NCI-H524 treated with DMSO at 0.1 percent for 48 hours (cell line): ENCODE measurements at places on chromosomes 12 and 14.

DNA sequence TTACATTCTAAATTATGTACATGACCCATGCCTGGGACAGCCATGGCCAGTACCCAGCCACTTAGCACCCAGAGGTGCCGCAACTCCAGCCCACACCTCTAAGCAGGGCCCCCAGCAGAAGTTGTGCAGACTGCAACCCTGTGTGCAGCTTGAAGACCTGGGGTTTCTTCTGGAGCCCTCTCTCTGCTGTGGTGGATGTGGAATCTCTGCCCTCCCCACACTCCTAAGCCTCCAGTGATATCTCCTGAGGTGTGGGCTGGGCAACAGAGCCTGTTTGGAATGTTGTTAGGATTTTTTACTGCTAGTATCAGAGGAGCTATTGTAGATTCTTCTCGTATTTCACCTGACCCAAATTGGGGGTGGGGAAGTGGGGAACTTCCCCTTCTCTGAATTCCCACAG, 59.4 kb upstream of the TUNAR start:
- DNase-seq: no peak

DNA sequence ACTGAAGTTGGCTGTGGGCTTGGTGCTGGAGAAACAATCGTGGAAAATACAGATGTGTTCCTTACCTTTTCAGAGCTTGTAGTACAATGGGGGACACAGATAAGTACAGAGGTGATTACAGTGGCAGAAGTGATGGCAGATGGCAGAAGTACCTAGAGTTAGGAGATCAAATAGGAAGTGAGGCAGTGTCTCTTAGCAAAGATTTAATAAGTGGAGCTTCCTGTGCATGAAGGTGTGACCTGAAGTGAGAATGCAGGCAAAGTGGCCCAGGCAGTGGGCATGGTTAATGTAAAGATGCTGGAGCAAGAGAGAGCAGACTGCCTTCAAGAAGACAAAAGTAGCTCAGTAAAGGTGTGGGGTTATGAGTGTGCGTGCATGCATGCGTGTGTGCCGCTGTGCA, 16.0 kb downstream of the LRRK2 start:
- DNase-seq: no peak

DNA sequence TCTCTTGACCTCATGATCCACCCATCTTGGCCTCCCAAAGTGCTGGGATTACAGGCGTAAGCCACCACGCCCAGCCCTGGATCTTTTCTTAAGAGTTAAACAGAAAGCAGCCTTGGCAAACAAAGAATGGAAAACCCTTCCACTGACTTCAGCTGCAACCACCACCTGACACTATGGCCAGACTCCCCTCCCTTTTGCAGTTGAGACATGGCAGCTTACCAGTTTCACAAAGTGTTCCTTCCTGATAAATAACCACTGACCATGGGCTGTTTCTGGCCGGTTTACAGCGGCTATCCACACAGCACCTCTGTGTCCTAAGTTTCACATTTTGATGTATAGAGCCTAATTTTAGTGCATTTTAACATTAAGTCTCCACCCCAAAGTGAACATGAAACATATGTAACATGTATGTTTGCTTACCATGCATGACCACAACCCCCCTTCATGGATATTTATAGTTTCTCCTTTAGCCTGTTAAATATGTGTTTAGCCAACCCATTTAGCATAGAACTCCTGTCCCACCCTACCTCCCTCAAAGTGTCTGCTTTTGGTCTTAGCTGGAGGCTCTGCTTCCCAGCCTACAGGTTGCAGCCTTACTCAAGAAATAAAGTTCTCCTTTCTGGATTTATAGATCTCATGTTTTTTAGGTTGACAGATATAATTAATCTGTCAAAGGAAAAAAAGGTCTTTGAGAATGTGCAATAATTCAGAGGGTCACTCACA, 32.7 kb upstream of the RAB21 start:
- DNase-seq: no peak

DNA sequence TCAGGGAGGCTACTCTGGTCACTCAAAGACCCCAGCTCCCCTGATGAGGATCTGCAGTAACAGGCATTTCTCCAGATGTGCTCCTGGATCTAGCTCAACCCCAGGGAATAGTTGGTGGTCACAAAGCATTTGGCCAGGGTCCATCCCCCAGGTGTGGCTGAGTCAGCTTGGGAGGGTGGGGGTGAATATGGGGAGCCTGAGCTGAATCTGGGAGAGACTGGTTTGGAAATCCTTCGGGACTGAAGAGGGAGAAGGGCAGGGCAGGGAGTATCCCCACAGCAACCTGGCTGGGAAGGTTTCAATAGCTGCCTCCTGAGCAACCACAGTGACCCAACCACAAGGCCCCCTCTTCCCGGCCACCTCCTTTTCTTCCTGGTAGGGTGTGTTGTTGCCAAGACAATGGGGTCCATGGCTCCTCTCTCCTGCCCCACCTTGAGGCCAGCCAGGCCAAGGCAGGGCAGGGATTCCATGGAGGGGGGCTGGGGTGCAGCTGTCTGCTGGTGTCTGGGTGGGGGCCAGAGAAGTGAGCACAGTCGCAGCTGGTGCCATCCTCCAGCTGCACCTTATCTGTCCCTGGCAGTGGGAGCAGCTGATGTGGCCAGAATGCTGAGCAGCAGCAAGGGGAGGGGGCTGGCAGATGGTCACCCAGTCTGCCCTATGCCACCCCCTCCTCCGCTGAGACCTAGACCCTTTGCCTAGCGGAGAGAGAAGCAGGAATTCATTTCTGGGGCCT, 5.5 kb downstream of the ASIC1 start:
- peak; percentile 80 for DNase-seq

DNA sequence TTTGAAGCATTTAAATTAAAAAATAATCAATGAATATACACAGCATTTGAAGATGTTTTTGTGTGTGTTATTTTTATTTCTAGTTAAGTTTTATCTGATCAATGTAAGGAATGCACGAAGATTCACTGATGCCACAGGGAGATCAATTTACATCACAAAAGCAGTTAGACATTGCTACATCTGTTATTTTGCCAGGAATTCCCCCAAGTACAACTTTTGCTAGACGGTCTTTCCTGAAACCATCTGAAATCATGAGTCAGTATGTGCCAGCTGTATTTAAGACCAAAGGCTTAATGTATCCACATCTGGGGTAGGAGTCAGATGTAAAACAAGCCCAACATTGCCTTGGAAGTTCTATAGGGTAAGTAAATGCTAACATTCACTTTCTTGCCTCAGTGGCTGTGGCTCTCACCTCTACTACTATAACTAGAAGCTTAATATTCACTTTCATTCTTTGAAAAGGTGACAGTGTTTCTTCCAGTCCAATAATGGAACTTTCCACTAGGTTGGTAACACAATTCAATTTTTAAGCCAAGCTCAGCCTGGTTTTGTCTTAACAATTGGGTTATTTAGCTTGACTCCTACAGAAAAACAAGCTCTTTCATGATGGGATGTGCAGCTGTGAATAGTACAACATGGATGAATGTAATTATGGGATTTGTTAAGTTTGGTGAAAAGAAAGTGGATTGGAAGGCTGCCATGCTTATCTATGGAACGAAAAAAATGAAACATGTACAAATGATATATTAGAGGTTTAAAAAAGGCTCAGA, 385.4 kb upstream of the TMEM132C start:
- DNase-seq: no peak

GRCh38 chr14:32004300-32004699, 72.8 kb upstream of the ARHGAP5 start:
- no peak for DNase-seq

DNA sequence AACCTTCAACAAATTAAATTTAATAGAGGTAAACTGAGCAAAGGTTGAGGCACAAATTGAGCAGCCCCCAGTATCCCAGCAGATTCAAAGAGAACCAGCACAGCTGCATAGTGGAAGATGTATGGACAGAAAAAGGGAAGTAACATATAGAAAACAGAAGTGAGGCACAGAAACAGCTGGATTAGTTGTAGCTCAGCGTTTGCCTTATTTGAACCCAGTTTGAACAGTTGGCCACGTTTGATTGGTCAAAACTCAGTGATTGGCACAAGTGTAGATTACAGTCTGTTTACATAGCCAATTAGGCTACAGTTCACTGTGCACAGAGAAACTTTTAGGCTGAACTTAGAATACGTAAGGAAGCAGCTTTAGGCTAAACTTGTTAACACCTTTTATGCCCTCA, 315.5 kb downstream of the RMST start:
- DNase-seq: no peak

GRCh38 chr14:44494137-44494536, 12.9 kb downstream of the FSCB start:
- peak; percentile 43 for DNase-seq

DNA sequence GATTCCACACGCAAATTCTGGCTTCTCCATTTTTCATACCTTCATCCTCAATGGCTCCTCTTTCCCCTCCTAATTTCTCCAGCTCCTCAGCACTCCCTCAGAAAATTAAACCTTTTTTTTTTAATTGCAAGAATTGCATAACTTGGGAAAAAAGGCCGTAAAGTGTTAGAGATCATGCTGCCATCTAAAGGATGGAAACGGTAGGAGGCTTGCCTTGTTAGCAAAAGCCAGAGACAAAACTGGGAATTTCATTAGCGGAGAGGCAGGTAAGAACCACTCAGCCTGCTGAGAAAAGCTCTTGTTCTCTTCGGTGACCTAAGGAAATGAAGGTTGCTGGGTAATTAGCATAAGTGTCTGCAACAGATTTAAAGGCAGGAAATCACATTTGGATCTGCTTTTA, 204.3 kb downstream of the AEBP2 start:
- DNase-seq: no peak

DNA sequence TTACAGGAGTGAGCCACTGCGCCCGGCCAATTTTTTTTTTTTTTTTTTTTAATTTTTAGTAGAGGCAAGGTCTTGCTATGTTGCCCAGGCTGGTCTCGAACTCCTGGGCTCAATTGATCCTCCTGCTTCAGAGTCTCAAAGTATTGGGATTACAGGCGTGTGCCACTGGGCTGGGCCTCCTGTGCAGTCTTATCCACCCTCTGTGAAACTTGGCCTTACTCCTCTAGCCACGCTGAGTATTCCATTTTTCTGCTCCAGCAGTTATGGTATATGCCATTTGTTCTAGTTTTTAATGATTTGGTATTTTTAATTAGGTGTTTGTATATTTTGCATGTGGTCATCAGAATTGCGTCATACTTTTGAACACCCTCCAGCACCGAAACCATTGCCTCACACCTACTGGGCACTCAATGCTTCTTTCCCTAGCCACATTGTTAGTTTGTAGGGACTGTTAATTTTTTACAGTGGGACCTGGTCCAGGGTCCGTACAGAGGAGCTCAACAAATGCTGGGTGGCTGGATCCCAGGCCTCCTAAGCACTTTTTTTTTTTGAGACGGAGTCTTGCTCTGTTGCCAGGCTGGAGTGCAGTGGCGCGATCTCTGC, 11.4 kb downstream of the RIOX1 start:
- no peak for DNase-seq

- DNase-seq: no peak
Observed at GRCh38 chr12:105278043-105278697, 42.2 kb upstream of the APPL2 start.

DNA sequence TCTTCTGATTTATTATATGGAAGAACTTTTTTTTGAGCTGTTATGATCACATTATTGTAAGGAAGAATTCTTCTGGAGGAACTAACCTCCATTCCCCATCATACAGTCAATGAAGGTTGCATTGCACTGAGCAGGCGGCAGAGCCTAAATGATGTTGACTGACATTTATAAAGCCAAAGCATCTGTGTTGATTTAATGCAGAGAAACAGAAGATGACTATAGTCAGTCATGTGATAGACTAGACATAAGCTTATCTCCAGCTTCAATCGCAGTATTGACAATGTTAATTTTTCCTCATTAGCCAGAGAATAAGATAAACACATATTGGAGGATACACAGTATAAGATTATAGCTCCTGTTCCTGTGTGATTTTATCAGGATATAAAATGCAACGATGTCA, 82.0 kb downstream of the PRICKLE1 start:
- DNase-seq: no peak

DNA sequence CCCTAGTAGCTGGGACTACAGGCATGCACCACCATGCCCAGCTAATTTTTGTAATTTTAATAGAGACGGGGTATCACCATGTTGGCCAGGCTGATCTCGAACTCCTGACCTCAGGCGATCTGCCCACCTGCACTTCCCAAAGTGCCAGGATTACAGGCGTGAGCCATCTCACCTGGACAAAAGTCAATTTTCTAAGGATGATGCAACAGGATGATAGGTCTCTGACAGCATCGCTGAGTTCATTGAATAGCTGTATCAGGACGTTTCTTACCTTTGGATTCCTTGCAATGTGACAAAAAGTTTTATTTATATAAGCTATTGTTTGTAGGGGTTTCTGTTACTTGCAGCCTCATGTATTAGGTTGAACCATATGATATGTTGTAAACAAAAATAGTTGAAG, 55.5 kb upstream of the PCED1B start:
- DNase-seq: no peak

DNA sequence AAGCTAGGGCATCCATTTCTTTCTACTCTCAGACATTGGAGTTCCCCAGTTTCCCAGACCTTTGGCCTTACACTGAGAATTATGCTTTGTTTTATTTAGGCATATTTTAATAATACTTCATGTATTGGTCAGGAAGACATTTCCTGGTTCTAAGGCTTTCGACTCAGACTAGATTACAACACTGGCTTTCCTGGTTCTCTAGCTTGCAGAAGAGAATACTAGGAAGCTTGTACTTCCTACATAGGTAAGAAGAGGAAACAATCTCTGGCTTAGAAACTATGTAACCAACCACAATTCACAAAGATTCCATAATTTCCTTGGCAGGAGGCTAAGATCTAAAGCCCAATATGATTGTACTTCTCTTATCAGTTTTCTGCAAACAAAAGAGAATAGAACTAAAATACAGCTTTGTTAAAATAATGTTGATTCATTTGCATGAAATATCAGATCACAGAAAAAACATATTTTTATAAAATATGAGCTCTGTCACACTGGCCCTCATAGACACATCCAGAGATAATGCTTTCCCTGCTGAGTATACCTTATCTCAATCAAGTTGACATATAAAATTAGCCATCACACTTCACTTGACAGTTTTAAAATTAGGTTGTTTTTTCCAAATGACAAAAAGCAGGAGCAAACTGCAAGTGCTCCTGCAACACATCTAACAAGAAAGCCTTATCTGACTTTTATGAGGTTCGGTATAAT, 30.5 kb downstream of the CLEC2D start:
- DNase-seq: no peak

- no peak for DNase-seq
Observed at GRCh38 chr12:108087900-108088299, 41.2 kb upstream of the WSCD2 start.

DNA sequence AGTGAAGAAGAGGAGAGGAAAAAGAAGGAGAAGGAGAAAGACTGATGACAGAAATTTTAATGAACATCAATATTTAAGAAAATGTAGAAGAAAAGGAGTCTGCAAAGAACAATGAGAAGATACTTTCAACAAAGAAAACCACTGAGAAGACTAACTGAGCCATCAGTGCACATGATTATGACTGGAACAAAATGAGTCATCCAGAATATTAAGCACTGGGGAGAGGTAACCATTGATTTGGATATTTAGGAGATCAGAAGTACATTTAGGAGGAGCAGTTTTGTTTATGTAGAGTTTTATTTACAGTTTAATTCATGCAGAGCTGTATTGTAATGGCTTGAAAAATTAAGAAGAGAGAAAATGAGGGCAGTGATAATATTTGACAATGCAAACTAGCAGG, 159.1 kb downstream of the C12orf50 start:
- no peak for DNase-seq
